ENCODE measurements at places on chromosomes 5 and 9. TPM values are rescaled to one million over a fixed set of nuclear protein-coding genes. Genes with fewer than 3 reads are reported as not detected.
A peak's percentile ranks its signal among the peaks of the same experiment; 100 is the strongest.

DNA sequence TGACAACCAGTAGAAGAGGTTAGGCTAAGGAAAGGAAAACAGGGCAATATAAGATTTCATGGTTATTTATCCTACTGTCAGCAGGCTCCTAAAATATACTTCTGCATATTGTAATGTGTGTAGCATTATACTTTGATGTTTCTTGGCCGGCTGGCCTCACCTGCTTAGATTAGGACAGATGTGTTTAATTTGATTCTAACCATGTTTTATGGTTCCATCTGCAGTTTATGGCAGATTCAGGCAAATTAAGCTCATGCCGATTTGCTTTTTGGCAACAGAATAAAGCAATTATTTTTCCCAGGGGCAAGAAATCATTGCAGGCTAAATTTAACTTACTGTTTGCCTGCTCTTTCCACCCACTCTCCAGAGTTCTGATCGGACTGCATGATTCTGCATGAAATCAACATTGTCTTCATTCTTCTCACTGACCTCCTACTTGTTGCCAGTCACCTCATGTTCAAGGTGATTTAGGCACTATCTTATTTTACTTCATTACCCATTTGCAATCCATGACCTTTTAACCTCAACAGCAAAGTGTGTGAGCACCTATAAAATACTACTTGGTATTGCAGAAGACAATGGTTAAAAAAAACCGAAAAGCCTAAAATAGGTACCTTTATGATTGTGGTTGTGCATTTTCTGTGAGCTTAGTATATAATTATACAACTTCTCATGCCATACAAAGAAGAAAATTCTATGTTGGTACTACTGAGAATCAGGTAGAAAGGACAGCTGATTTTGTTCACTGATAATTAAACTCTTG, 125.2 kb downstream of the EDIL3 start:
- no peaks in the 10 kb centered on the region for H3K27me3 ChIP-seq
- H3K27ac ChIP-seq = no peak overlapping the region
- H3K4me1 ChIP-seq = no peaks in the 10 kb centered on the region

Gene HSD17B4
- 201 TPM for total RNA-seq

DNA sequence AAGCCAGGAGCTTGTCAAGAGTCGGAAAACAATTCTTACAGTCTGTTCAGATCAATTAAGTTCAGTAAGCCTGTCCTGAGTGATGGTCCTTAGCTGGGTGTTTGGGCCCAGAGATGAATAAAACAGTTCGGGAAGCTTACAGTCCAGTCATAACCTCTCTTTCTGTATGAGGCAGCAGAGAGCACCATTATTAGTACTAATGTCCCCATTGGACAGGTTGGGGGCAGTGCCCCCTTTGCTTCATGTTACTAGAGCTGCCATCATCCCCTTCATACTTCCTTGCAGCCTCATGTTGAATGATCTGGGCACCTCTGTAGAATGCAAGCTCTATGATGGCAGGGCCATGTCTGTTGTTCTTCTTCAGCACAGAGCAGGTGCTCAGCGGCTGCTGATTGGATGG, 9.8 kb downstream of the DOCK2 start:
- no peaks in the 10 kb centered on the region for H3K27me3 ChIP-seq
- H3K4me1 ChIP-seq = peaks cover 7% of the 10 kb centered on the region
- no peak overlapping the region for H3K27ac ChIP-seq

- peak; percentile 26 for DNase-seq
- H3K4me3 ChIP-seq = no peak overlapping the region
- H3K4me1 ChIP-seq = no peaks in the 10 kb centered on the region
- no peaks in the 10 kb centered on the region for H3K27me3 ChIP-seq
Observed at GRCh38 chr5:120375248-120375647, 88.9 kb upstream of the PRR16 start.

DNA sequence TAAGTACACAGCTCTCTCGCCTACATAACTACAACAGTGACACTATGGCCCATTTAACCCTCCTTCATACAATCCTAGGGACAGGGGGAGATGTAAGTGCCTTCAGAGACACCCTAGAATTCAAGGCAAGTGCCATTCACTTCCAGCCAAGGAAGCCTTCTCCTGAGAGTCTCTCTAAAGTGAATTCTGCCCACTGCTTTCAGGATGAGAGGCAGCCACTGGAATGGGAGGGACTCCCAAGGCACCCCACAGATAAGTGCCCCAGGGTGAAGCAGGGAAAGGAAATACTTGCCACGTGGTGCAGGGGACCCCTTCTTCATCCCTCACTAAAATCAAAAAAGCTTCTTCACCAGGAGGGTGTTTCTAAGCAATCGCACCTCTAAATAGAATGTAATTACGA, 283.7 kb downstream of the ZNF608 start:
- H3K4me1 ChIP-seq = no peaks in the 10 kb centered on the region
- H3K4me3 ChIP-seq = no peak overlapping the region
- H3K27me3 ChIP-seq = no peaks in the 10 kb centered on the region
- no peak for DNase-seq
- H3K36me3 ChIP-seq = no peaks in the 10 kb centered on the region
- no peak overlapping the region for H3K27ac ChIP-seq

DNA sequence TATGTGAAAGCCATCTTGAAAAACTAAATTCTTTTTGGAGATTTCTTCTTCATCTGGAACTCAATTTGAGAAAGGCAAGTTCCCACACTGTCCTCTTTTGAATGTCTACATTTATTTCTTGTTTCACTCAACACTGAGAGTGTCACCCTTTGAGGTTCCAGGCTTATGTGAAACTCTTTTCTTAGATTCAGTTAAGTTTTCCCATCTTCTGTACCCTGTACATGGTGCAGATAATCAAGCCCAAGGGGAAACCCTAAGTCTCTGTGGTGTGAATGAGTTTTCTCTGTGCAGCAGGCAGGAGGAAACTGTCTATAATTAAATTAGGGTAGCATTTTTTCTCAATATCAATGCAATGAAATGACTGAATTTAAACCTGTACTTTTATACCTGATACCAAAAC, 72.3 kb upstream of the PRLR start:
- H3K27me3 ChIP-seq = no peaks in the 10 kb centered on the region
- no peak for DNase-seq
- no peaks in the 10 kb centered on the region for H3K36me3 ChIP-seq
- no peak overlapping the region for H3K4me3 ChIP-seq
- no peak overlapping the region for H3K27ac ChIP-seq

DNA sequence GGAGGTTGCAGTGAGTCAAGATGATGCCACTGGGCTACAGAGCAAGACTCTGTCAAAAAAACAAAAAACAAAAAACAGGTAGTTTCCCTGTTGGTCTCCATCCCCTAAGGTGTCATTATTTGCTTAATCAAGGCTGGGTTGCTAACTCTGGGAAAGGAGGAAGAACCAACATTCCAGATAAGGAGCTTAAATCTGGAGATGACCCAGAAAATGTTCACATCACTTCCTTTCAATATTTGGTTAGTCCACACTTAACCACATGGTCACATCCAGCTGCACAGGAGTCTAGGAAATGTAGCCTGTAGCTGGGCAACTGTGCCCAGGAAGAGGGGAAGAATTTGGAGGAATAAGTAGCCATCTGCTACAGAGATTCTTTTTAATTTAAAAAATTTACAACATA, 25.9 kb upstream of the MEGF9 start:
- peak; percentile 31 for DNase-seq
- no peaks in the 10 kb centered on the region for H3K27me3 ChIP-seq
- H3K36me3 ChIP-seq = no peaks in the 10 kb centered on the region

Gene ARSI
- total RNA-seq = 8.5 TPM

Gene CSF1R
- not detected for total RNA-seq

Gene CORO2A
- total RNA-seq = under 0.01 TPM

Gene TLX3
- not detected for total RNA-seq

Gene ZNF474
- under 0.01 TPM for total RNA-seq

DNA sequence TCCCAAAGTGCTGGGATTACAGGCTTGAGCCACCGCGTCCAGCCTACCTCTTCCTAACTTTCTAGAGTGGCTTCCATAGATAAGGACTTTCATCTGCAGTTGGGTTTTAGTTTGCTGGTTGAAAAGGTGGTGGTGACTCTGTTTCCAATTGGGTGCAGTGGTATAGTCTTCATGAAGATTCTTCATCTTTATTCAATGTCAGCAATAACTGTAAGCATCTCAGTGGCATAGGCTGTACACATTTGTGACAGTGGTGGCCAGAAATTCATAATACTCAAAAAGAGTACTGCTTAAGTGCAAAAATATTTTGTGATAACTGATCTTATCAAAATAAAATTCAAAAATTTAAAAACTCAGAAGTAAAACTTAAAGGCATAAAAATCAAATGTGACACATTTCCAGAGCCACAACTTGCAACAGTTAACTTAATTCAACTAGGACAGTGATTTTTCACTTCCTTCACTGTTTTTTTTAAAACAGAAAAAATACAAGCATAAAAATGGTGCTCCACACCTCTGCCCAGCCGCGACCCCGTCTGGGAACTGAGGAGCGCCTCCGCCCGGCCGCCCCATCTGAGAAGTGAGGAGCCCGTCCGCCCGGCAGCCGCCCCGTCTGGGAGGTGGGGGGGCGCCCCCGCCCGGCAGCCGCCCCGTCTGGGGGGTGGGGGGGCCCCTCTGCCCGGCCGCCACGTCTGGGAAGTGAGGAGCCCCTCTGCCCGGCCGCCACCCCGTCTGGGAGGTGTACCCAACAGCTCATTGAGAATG, 56.4 kb upstream of the CDK5RAP2 start:
- H3K4me3 ChIP-seq = no peak overlapping the region
- DNase-seq = no peak
- H3K4me1 ChIP-seq = no peaks in the 10 kb centered on the region
- no peak overlapping the region for H3K27ac ChIP-seq
- H3K36me3 ChIP-seq = no peaks in the 10 kb centered on the region

DNA sequence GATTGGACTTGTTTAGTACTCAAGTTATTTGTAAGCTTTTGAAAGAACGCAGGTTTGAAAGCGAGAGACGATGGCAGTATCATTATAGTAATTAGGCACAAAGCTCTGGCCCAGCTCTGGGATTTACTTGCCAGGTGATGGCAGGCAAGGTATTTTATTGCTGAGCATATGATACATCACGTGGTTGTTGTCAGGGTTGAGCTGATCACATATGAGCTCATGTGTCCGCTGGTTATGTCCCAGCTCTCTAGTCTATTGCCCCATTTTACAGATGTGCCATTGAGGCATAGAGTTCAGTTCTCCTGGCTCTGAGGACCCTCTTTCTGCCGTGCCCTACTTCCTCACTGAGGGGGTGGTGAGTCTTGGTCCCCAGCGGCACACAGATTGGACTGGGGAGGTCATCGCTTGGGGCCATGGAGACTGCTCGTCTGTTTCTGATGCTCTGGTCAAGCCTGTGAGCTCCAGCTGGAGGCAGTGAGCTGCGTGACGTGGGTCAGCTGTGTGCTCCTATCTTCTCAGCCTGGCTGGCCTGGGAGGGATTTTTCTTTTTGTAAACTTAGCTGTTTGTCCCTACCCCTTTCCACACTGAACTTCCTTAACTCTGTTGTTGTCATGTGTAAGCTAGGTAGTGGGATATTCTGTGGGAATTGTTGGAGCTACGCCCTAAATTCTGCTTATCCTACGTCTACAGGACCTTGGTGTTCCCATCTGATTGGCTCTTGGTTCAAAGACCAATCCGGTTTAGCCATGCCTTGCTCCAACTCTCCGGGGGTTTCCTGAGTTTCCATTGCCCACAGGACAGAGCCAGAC, 2.2 kb downstream of the NXNL2 start:
- peak; percentile 21 for DNase-seq
- H3K4me1 ChIP-seq = peaks cover 12% of the 10 kb centered on the region
- H3K27me3 ChIP-seq = no peaks in the 10 kb centered on the region
- H3K27ac ChIP-seq = peak overlapping the region; percentile 70
- H3K36me3 ChIP-seq = no peaks in the 10 kb centered on the region
- H3K4me3 ChIP-seq = no peak overlapping the region

GRCh38 chr5:81948349-81948748, 23.5 kb upstream of the ATG10 start:
- H3K4me3 ChIP-seq = no peak overlapping the region
- no peaks in the 10 kb centered on the region for H3K36me3 ChIP-seq
- no peaks in the 10 kb centered on the region for H3K4me1 ChIP-seq
- no peaks in the 10 kb centered on the region for H3K27me3 ChIP-seq
- DNase-seq = peak; percentile 68

- H3K27ac ChIP-seq = no peak overlapping the region
- no peaks in the 10 kb centered on the region for H3K36me3 ChIP-seq
- H3K27me3 ChIP-seq = no peaks in the 10 kb centered on the region
- H3K4me1 ChIP-seq = no peaks in the 10 kb centered on the region
Observed at GRCh38 chr5:39161578-39161977, 57.8 kb downstream of the FYB1 start.

DNA sequence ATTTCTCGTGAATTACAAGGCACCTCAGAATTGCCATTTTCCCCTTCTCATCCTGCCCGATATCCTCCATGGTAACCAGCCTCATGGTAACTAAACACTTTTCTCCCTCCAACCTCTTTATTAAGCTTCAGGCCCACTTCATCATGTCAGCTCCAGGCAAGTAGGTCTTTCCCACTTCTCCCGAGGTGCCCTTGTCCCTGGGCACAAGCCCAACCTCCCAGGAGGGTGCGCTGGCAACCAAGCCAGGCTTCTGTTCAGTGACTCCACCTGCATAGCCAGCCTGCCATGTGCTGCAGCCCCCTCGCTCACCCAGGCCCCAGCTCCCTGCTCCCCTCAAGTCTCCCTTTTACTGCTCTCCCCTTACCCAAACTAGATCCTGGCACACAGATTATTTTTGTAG, 47.4 kb upstream of the AFAP1L1 start:
- peaks cover 23% of the 10 kb centered on the region for H3K4me1 ChIP-seq
- no peaks in the 10 kb centered on the region for H3K27me3 ChIP-seq
- no peak for DNase-seq
- no peak overlapping the region for H3K27ac ChIP-seq

Gene CTNND2
- total RNA-seq = not detected

DNA sequence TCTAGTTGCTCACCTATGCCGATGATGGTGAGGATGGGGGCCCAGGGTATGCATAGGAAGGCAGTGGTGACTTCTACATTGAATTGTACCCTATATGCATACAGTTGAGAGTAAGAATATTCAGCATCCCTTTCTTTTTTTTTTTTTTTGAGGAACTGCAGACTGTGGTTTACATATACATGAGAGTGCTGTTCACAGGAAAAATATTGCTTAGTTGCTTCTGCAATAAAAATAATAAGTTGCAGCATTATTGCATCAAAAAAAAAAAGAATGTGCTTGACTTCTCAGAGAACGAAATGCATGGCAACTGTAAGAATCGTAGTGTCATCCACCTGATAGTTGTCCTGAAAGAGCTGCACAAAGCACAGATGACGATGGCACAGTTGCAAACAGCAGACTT, 52.8 kb downstream of the PTCD2 start:
- H3K27ac ChIP-seq = no peak overlapping the region
- H3K4me3 ChIP-seq = no peak overlapping the region
- DNase-seq = no peak
- H3K4me1 ChIP-seq = no peaks in the 10 kb centered on the region

Measured in fibroblast of lung (primary cell).